HEK293T (cell line): ENCODE measurements at places on chromosomes 6 and 20.

DNA sequence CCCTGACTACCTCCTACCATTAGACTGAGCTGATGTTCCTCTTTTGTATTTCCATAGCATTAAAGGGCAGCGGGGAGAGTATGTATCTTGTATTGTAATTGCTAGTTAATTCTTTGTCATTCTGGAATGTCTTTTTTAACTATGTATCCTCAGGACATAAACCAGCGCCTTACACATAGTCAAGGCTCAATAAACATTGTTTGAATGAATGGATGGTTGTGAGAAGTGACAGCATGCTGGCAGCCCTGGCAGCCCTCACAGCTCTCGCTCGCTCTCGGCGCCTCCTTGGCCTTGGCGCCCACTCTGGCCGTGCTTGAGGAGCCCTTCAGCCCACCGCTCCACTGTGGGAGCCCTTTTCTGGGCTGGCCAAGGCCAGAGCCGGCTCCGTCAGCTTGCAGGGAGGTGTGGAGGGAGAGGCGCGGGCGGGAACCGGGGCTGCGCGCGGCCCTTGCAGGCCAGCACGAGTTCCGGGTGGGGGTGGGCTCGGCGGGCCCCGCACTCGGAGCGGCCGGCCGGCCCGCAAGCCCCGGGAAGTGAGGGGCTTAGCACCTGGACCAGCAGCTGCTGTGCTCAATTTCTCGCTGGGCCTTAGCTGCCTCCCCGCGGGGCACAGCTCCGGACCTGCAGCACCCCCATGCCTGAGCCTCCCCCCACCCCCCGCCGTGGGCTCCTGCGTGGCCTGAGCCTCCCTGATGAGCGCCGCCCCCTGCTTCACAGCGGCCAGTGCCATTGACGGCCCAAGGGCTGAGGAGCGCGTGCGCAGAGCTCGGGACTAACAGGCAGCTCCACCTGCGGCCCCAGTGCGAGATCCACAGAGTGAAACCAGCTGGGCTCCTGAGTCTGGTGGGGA is 93.1 kb downstream of the RNF182 start:
- DNase-seq: no peak

DNA sequence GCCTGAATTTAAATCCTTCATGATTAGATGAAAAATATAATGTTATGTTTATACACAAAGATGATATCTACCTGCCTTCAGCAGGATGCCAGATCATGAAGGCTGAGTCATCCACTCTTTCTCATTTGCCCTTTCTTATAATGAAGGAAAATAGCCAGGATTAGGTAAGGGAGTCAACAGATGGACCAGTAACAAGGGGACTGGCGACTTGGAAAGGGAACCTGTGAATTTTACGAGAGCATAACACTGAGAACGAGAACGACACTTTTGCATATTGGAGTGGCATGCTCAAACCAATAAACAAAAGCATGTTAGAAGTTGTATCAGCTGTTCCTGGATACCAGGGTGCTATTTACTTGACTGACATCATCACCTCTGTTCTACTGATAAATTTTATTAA is 154.0 kb downstream of the LAMP5 start:
- DNase-seq: no peak

- no peak for DNase-seq
Measured at GRCh38 chr6:117495869-117496268, 13.4 kb downstream of the DCBLD1 start.

GRCh38 chr6:90146921-90147649 is 149.6 kb downstream of the BACH2 start:
- no peak for DNase-seq

- DNase-seq: no peak
Measured at GRCh38 chr6:18400831-18401446, 13.8 kb downstream of the RNF144B start.

GRCh38 chr6:109690373-109690736 is 647 bp downstream of the AK9 start:
- DNase-seq: peak; percentile 61

- DNase-seq: no peak
Measured at GRCh38 chr6:12962987-12963386, 246.4 kb downstream of the PHACTR1 start.

GRCh38 chr20:54772893-54773642 is 297.7 kb downstream of the DOK5 start:
- no peak for DNase-seq

GRCh38 chr20:58763076-58763475 is 70.5 kb downstream of the NPEPL1 start:
- DNase-seq: no peak

- no peak for DNase-seq
Measured at GRCh38 chr6:162999575-163000285, 272.0 kb downstream of the PACRG start.

GRCh38 chr6:89186762-89187161 is 30.4 kb downstream of the GABRR1 start:
- DNase-seq: no peak

DNA sequence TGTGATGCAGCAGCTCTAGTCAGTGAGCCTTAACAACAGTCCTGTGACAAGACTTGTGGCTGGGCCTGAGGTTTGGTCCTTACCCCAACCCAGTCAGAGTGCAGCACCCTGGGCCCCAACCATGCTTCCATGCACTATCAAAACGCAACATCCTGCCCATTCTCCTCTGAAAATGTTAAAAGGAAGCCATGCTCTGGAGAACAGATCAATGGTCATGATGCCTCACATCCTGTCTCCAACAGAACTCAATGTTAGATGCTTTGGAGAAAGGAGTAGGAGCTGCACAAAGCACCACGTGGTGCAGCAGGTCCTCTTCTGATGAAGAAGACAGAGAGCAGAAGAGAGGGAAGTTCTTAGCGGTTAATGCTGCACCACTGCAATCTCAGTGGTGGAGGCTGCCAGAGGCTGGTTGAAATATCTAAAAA is 41.9 kb downstream of the TRAM2 start:
- DNase-seq: no peak

- DNase-seq: no peak
Measured at GRCh38 chr6:32047084-32047478, 8.9 kb downstream of the CYP21A2 start.

- peak; percentile 53 for DNase-seq
Measured at GRCh38 chr6:138289739-138290138, 71.4 kb upstream of the PBOV1 start.

DNA sequence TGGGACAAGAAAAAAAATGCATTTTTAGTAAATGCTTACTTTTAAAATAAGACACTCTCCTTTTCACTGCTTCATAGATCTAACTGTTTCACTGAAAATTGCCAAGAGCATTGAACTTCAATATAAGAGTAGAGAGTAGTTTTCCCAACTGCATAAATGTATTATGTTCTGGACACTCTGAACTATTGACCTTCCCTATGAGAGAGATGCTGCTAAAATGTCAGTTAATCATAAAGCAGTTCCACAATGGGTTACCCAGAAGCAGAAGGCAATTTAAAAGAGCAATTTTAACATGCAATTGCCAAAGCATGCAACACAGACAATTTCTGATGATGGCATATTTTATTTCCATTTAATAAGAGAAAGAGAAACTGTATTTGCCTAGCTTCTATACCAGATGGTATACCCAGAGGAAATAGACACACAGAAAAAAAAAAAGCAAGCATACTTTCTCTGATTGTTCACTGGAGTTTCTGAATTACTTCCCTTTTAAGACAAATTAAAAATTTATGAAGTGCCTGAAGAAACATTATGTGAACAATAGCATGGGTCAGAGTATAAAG is 279.1 kb upstream of the THEMIS start:
- no peak for DNase-seq

DNA sequence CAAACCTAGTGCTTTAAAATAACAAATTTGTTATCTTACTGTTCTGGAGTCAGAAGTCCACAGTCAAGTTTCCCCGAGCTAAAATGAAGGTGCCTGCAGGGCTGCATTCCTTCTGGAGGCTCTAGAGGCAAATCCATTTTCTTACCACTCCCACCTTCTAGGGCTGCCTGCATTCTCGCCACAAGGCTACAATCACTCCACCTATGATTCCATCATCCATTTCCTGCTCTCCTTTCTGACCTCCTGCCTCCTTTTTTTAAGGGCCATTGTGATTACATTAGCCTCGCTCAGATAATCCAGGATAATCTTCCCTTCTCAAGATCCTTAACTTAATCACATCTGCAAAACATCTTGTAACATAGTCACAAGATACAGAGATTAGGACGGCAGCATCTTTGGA is 42.4 kb upstream of the SIRT5 start:
- no peak for DNase-seq

DNA sequence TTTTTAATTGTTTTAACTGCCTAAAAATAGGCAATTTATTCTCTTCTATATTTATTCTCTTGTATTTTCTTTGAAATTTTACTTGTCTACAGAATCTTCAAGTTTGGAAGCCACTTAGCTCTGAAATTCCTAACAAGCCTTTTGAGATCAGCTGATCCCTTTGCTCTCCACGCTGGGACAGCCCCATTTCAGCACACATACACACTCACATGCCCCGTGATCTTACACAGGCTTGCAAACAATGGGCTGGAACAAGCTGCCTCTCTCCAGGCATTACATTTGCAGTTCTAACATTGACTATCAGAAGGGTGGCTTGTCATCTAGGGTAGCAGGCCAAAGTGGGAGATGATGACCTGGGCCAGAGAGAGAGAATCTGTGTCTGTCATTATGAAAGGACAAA is 62.1 kb upstream of the RAB32 start:
- no peak for DNase-seq

- DNase-seq: no peak
Measured at GRCh38 chr6:92047152-92047850, 1372.1 kb downstream of the EPHA7 start.

DNA sequence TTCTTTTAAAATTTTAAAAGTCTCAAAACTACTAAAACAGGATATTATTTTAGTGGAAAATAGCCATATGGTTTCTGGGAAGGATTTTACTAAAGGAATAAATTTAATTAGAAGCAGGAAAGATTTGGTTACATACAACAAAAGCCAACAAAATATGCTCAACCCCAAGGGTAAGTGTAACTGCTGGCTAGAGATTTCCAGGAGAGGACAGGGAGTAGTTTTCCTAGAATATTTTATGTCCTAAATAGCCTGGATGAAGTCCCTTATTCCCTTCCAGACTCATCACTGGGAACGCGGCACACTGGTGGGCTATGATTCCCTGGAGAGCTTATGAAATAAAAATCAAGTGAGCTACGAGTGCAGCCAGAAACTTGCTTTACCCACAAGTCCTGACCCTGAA is 66.6 kb downstream of the SGK1 start:
- no peak for DNase-seq

DNA sequence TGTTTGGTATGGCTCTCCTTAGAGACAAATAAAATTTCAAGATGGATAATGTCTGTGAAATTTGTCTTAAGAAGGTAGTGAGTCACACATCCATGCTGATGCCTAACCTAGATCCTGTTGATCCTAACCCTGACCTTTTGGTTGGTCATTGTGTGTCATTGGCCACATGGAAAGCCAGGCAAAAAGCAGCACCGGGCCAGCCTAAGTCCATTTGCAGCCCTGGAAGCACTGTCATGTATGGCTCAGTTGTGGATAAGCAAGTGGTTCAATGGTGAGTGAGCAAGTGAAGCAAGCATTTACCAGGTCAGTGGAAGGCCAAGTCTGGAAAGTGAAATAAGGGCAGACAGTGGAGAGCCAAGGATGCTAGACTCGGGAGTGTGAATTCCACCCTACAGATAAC is 12.1 kb upstream of the XRN2 start:
- DNase-seq: no peak

DNA sequence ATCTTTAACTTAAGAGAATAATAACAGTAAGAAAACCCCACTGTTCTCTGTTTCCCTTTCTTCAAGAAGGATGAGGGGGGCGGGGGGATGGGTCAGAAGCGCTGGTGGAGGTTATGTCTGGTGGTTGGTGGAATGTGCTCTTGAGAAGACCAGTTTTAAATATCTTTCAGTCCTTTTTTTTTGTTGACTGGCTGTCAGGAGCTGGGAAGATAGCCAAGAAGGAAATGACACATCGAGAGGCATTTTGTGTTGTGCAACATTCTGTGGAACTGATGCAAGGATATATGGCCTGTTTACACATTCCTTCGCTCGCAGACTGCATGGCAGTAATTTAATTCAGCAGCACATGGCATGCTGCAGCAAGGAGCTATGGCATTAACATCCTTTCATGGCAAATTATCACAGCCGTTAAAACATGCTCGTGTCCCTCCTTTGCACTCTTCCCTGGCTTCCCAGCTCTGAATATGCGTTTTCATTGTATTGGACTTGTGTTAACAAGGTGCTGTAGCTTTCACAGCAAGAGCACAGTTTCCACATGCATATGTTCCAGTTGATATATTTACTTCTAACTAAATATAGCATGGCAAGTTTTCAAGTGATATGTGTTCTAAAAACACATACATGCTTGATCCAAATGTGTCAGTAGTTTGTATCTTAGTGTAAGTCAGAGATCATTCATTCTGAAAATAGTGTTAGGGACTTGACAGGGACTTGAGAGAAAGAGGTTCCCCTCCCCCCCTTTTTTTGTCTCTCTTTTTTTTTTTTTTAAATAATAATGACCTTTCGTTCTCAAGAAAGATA is 68.2 kb upstream of the SUPT3H start:
- DNase-seq: peak; percentile 36

DNA sequence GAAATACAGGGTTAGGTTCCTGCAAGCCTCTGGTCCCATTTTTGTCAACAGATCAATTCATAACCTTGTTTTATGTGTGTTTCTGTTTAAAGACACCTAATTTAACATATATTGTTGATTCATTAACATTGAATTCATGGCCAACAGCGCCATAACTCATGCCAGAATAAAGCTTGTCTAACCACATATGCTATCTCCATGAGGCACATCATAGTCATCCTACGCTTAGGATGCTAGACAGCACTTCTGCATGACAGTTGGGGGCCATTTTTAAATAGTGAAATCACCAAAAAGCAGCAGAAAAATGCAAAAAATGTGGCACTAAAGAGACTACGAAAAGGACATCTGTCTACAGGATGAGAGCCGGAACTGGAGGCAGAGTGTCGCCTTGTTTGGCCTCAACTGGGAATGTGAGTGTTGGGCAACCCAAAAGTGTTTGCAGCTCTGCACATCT is 37.9 kb downstream of the TRAM2 start:
- DNase-seq: no peak

DNA sequence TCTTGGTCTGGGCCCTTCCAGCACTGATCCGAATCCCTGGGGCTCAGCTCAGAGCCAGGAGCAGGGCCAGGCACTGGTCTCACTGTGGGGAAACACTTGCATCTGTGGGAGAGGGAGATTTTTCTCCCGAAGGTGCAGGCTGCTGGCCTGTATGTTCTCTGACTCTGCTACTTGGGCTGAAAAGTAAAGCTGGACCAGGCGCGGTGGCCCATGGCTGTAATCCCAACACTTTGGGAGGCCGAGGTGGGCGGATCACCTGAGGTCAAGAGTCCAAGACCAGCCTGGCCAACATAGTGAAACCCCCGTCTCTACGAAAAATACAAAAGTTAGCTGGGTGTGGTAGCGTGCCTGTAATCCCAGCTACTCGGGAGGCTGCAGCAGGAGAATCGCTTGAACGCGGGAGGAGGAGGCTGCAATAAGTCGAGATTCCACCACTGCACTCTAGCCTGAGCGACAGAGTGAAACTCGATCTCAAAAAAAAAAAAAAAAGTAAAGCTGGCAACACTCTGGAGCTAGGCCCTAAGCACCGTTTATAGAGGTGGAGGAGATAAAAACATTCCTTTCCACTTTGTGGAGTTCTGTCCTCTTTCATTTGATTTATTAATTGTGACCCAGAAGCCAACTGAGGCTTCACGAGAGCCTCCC is 41.7 kb downstream of the JPH2 start:
- DNase-seq: no peak
